ENCODE measurements at places on chromosomes 11 and 22. TPM values are rescaled to one million over a fixed set of nuclear protein-coding genes. Genes with fewer than 3 reads are reported as not detected.

NTM gene
- total RNA-seq = 4.8 TPM

MIF gene
- total RNA-seq = 481 TPM

PNPLA5 gene
- not detected for total RNA-seq

PIH1D2 gene
- total RNA-seq = 1.2 TPM

AMOTL1 gene
- total RNA-seq = 10.1 TPM

LRRC56 gene
- total RNA-seq = 1.4 TPM

TNNT3 gene
- not detected for total RNA-seq

TRIM48 gene
- total RNA-seq = not detected

MMP8 gene
- not detected for total RNA-seq

GAL3ST3 gene
- not detected for total RNA-seq

BBOX1 gene
- total RNA-seq = not detected

OR52N4 gene
- not detected for total RNA-seq

SLC22A25 gene
- not detected for total RNA-seq

FKBP2 gene
- 101 TPM for total RNA-seq

SGSM1 gene
- not detected for total RNA-seq

SYT7 gene
- total RNA-seq = 1.7 TPM

TRAPPC4 gene
- 95.9 TPM for total RNA-seq

KCNK7 gene
- total RNA-seq = not detected

MS4A6E gene
- not detected for total RNA-seq

UPK3A gene
- not detected for total RNA-seq

HTR3A gene
- total RNA-seq = not detected

BTG4 gene
- total RNA-seq = not detected

USP2 gene
- under 0.01 TPM for total RNA-seq

MS4A3 gene
- total RNA-seq = not detected

HORMAD2 gene
- total RNA-seq = not detected

MYBPC3 gene
- total RNA-seq = not detected

LRP5 gene
- total RNA-seq = 16.4 TPM
